ENCODE measurements at places on chromosomes 7 and 10. TPM values are rescaled to one million over a fixed set of nuclear protein-coding genes. Genes with fewer than 3 reads are reported as not detected.

SLC16A12 gene
- 0.31 TPM for total RNA-seq

SLC39A12 gene
- not detected for total RNA-seq

EBLN1 gene
- not detected for total RNA-seq

SPDYE2 gene
- not detected for total RNA-seq

FEZF1 gene
- total RNA-seq: 0.61 TPM

MDFIC gene
- 17.7 TPM for total RNA-seq

GRCh38 chr10:31679936-31680335, 248.7 kb downstream of the ARHGAP12 start:
- DNase-seq: no peak

GRCh38 chr10:87636313-87636915, 23.3 kb upstream of the PAPSS2 start:
- DNase-seq: no peak

- DNase-seq: no peak
Observed at GRCh38 chr7:132347858-132348257, 228.4 kb downstream of the PLXNA4 start.

- no peak for DNase-seq
Observed at GRCh38 chr7:139044813-139045794, 9.3 kb upstream of the ZC3HAV1L start.

GRCh38 chr10:45064998-45065397, 64.3 kb downstream of the ZNF22 start:
- no peak for DNase-seq

DNA sequence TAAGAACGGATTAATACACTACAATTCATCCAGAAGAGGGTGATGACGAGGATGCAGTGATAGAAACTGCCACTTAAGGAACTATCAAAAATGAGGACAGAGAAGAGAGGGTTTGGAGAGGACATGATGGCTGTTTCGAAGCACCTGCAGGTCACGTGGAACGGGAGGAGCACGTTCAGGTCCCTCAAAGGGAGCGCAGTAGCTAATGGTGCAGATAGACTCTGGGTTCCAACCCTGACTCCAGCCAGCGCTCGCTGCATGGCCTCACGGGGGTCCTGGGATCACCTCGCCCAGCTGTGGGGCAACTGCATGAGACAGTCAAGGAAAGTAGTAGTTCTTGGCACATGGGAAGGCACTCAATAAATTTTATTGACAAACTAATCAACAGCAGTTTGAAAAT, 208.6 kb upstream of the RNF32 start:
- no peak for DNase-seq

DNA sequence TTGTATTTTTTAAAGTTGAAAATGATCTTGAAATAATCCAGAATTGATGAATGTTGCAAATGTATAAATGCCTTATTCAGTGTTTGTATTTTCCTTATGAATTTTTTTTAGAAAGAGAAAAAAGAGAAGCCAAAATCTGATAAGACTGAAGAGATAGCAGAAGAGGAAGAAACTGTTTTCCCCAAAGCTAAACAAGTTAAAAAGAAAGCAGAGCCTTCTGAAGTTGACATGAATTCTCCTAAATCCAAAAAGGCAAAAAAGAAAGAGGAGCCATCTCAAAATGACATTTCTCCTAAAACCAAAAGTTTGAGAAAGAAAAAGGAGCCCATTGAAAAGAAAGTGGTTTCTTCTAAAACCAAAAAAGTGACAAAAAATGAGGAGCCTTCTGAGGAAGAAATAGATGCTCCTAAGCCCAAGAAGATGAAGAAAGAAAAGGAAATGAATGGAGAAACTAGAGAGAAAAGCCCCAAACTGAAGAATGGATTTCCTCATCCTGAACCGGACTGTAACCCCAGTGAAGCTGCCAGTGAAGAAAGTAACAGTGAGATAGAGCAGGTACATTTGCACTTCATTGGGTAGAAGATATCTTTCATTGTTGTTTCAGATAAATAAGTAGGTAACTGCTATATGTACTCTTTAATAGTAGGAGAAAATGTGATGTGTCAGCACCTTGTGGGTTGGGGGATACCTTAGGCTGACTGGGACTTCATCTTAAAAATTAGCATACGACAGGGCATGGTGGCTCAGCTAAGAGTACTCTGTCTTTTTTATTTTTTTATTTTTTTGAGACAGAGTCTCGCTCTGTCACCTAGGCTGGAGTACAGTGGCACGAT, 3.9 kb downstream of the DDX21 start:
- DNase-seq: no peak

DNA sequence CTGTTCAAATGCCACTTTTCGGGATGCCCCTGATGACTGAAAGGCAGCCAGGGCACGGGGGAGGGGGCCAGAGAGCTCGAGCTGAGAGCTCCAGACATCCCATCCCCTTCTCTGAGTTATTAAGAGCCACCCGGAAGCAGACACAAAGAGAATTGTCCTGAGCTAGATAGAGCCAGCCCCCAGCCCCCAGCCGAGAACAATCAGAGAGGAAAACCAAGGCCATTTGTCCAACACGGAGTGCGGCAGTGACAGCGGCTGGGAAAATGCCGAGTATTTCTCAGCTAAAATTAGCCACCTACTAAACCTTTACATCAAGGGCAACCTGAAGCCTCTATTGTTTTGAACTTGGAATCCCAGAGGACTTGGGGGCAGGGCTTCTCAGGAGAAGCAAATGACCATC, 51.0 kb downstream of the UNC5B start:
- peak; percentile 35 for DNase-seq

DNA sequence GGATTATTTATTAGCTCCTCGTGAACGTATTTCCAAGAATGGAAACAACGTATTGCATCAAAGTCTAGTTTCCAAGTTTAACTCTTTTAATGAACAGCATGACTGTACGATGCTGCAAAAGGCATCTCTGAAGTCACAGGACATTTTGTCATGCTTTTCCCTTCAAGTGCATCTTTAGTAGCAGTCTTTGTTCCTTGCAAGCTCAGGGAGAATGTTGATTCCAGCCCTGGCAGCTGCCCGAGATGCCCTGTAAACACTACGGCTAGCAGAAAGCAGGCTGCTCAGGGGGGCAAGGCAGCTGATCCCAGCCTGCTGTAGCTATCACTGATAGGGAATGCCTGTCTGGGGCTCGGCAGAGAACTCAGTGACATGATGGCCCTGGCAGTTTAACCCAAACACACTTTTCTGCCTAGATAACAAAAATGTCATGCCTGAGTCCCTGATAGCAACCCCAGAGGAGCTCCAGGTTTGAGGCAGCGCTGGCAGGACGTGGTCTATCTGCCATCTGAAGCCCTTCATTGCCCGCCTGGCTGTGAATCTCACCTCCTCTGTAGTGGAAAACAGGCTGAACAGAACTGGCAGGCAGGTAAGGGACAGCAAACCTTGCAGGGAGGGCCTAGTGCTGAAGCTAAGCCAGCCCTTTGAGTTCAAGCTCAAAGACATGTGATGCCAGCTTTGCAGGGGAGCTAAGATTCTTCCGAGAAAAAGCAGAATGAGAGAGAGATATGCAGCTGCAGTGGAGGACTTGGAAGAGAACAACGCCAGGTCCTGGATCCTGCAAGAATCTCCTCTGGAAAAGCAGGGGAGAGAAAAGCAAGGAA, 264.6 kb downstream of the SNX10 start:
- DNase-seq: no peak

GRCh38 chr10:130341356-130341755, 205.2 kb downstream of the GLRX3 start:
- no peak for DNase-seq

GRCh38 chr10:71589617-71590551, 129.7 kb downstream of the C10orf105 start:
- DNase-seq: no peak

DNA sequence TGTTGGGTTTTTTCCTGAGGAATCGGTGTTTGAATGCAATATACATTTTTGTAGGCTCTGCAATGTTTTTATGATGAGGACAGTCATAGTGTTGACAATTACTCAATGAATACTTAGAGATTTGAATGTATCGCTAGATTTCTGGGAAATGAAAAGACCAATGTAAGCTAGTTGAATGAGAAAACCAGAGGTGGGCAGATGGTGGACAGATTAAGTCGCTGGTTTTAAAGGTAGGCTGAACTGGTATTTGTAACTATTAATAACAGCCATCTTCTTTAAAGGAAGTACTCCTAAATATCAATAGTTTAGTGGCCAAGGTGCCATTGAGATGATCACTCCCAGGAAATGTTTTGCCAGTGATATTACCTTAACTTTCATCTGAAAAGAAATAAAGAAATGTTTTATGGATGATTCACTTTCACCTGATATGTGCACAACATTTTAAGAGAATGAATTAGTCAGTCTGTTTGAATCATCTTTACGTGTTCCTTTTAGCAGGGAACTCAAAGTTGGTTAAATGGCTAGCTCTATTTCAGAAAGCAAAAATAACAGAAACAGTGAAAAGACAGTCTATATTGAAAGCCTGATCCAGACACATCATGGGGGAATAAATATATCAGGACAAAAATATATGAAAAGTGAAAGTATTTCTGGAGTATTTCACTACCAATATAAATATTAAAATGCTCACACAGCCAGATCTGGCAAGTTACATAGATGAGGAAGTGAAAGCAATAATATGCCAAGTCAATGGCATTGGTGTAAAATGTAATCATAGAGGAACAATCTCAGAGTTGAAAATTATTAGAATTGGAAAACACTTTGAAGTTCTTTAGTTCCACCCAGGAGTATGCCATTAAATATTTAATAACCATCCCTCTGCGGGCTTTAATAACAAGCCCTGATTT, 20.7 kb downstream of the MET start:
- peak; percentile 72 for DNase-seq

DNA sequence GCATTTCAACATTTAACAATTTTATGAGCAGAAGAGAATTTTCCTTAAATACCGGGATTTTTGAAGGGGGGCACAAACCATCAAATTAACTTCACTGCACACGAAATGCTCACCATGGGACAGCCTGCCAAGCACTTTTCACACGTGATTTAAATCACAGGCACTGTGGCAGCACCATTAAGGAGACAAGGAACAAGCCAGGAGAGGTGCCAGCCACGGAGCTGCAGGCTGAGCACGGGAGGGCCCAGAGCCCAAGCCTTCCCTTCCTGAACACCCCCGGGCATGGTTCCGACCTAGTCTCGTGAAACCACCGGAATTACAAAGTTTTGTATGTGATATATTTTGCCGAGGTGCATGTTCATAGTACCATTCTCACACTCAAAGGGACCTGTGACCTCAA, 13.4 kb downstream of the PITRM1 start:
- no peak for DNase-seq

- DNase-seq: no peak
Observed at GRCh38 chr7:115924411-115924810, 106.2 kb downstream of the TFEC start.

- DNase-seq: no peak
Observed at GRCh38 chr10:76229341-76229740, 797.9 kb downstream of the LRMDA start.

DNA sequence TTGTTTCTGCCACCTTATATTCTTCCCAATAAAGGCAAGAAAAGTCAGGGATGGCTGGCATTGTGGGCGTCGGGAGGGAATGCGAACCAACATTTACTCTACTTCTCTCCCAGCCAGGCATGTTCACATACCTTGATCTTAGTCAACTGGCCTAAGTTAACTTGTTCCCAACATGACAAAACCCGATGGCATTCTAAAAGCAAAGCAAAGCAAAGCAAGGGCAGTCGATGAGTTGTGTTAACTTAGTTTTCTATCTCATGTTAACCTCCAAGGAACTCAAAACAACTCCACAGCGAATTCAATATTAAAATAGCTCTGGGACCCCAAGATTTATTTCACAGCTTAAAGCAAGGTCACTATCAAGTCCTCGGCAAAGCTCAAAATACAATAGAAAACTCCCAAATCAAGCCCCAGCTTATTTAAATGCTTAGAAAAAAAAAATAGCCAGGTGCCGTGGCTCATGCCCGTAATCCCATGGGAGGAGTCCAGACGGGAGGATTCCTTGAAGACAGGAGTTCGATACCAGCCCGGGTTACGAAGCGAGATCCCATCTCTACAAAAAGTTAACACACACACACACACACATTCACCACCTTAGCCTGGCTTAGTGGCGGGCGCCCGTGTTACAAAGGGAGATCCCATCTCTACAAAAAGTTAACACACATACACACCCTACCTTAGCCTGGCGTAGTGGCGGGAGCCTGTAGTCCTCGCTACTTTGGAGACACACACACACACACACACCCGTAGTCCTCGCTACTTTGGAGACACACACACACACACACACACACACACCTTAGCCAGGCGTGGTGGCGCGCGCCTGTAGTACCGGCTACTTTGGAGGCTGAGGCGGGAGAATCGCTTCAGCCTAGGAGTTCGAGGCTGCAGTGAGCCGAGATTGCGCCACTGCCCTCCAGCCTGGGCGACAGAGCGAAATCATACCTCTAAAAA, 901 bp upstream of the CCNY start:
- DNase-seq: peak; percentile 34

- DNase-seq: no peak
Observed at GRCh38 chr10:81096558-81096957, 558.9 kb downstream of the SH2D4B start.

DNA sequence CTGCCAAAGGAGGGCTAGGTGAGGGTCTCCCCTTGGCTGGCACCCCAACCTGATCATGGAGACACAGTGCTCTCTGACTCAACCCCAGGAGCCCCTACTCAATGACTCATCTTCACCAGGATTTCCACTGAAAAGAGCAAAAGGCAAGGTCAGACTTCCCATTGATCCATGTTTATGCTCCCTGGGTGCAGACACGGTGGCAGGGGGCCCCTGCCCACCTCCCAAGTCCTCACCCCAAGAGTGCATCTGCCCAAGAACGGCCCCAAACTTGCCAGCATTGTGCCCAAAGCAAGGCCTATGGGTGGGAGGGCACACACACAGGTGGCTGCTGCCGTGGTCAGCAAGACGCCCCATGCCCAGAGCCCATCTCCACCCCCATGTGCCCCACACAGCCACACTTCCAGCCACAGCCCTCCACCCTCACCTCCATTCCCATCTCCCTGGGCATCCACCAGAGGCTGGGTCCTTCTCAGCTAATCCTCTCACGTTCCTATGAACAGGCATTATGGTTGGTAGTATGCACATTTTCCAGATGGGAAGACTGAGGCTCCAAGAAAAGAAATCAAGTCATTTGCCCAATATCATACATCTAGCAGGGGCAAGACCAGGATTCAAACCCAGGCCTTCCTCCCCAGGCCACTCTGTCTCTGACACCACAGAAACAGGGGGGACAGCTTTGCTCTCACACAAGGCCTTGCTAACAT, 31.3 kb downstream of the FAM53B start:
- DNase-seq: no peak

DNA sequence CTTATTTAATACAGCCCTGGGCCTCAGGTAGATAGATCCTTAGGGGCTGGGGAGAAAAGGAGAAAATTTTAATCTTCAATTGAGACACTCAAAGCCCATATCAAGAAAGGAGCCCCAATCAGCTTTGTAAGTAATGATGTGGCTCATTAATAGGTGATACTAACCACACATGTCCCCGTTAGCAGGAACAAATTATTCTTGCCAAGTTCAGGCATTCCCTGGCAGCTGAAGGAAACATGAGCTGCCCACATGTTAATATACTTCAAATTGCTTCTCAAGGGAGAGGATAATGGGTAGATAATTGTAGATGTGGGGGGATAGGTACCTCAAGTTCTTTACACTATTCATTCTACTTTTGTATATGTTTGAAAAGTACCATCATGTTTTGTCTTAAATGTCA, 14.5 kb downstream of the IFIT5 start:
- peak; percentile 43 for DNase-seq

Data from astrocyte (in vitro differentiated cells and primary cell).